Fibroblast of villous mesenchyme (primary cell): ENCODE measurements at places on chromosomes 7 and 10. TPM values are rescaled to one million over a fixed set of nuclear protein-coding genes. Genes with fewer than 3 reads are reported as not detected.

GRCh38 chr7:881441-882234 lies 5.3 kb downstream of the GET4 start:
- DNase-seq = no peak

GRCh38 chr10:24223341-24223740 lies 14.4 kb downstream of the KIAA1217 start:
- no peak for DNase-seq

CCL26 gene
- 0.64 and 0.86 TPM in 2 replicates for total RNA-seq

CRHR2 gene
- total RNA-seq = not detected in 2 replicates

SLC29A4 gene
- 0.97 and 2.2 TPM in 2 replicates for total RNA-seq
